CD8-positive, alpha-beta memory T cell (primary cell): ENCODE measurements at places on chromosomes 3 and 15. TPM values are rescaled to one million over a fixed set of nuclear protein-coding genes. Genes with fewer than 3 reads are reported as not detected.

XCR1 gene
- not detected for polyA plus RNA-seq

GORASP1 gene
- polyA plus RNA-seq, result 16.9 TPM

GRCh38 chr15:96622714-96623113 is 292.2 kb downstream of the NR2F2 start:
- no peaks in the 10 kb centered on the region for H3K36me3 ChIP-seq
- H3K27ac ChIP-seq, result no peak overlapping the region
- no peaks in the 10 kb centered on the region for H3K27me3 ChIP-seq
- no peak for DNase-seq
- H3K4me1 ChIP-seq, result no peaks in the 10 kb centered on the region
- no peak overlapping the region for H3K4me3 ChIP-seq

DNA sequence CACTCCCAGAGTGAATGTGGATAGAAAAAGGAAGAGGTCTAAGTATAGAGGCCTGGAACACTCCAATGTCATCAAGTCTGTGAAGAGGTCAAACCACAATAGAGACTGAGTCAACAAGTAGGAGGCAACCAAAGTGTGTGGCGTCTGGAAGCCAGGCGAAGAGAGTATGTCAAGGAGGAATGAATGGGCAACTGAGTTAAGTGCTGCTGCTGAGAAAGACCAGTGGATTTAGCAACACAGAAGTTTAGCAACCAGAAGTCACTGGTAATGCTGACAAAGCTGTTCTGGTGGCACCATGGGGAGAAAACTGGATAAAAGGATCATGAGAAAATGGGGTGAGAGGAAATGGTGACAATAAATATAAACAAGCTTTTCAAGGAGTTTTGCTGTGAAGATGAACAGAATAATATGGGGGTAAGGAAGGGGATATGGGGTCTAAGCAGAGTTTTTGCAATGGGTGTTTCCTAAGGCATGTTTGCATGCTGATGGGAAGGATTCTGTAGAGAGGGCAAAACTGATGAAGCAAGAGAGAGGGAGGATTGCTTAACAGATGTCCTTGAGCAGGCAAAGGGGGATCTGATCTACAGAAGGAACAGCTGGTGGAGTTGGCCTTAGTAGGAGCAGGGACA is 38.4 kb downstream of the PCOLCE2 start:
- DNase-seq, result no peak
- H3K27ac ChIP-seq, result no peak overlapping the region
- no peak overlapping the region for H3K4me3 ChIP-seq

- H3K36me3 ChIP-seq, result no peaks in the 10 kb centered on the region
- H3K27ac ChIP-seq, result no peak overlapping the region
- no peaks in the 10 kb centered on the region for H3K27me3 ChIP-seq
- no peak for DNase-seq
Observed at GRCh38 chr3:61724801-61725200, 163.4 kb downstream of the PTPRG start.
